Thyroid gland (tissue), 4 donors: ENCODE measurements at places on chromosomes 6 and 20. TPM values are rescaled to one million over a fixed set of nuclear protein-coding genes. Genes with fewer than 3 reads are reported as not detected.

GRCh38 chr6:155638200-155638599 is 182.6 kb upstream of the NOX3 start:
- no peak for DNase-seq

DNA sequence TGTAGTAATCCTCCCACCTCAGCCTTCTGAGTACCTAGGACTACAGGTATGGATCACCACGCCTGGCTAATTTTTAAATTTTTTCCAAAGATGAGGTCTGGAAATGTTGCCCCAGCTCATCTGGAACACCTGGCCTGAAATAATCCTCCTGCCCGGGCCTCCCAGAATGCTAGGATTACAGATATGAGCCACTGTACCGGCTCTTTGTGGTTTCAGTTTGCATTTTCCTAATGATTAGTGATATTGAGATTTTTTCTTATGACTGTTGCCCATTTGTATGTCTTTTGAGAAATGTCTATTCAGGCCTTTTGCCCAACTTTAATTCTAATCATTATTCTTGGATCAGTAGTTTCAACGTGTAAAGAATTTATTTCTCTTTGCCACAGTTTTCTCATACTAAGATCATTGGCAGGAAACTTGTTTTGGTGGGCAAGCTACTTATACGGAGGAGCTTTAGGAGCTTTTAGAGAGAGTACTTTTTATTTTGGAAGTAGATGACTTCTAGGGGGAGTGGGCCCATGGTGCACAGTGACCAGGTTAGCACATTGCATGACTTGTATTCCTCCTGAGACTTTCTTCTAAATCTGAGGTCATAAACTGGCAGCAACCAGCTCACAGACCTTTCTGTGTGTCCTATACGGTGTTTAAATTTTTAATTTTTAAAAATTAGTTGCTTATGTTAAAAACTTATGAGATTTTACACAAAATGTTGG is 62.3 kb downstream of the STK4 start:
- DNase-seq = no peak

DNA sequence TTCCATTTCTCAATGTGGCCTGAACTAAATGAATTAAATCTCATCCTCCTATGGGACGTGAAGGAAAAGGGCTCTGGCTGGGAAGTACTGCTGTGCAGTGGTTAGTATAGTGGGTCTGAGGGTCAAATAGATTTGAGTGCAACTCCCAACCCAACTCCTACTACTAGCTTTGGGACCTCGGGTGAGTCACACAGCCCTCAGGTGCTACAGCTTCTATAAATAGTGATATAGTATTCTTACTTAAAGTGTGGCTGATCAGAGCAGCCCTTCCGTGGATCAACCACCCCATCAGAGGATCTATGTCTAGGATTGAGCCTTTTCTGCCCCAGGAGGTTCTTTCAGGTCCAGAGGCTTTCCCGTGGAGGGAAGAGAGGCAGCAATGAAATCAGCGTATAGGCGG is 904 bp upstream of the UST start:
- DNase-seq = no peak

GRCh38 chr6:47447722-47448121 is 29.9 kb upstream of the CD2AP start:
- DNase-seq = no peak

DNA sequence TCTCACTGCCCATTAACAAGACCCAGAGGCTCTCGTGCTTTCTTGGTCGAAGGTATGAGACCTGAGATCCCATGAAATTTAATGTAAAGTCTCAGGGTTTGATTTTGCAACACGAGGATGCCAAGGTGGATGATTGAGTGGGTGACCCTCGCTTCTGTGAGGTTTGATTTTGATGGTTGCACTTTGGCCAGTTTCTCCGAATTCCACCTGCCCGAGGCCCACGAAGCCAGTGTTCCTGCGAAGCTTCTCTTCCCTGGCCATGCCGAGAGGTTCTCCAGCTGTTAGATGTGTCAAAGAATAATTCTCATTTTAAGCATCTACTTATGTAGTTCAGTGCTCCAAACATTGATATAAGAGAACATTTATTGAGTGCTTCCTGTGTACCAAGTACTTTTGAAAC is at the start of gene KIF25:
KIF25 (plus strand) TSS at position 30 of the 400 bp plus-strand sequence. CDS start 31,915 bp downstream, outside the sequence.
- no peak for DNase-seq

Gene MYMX
- total RNA-seq = not detected

DNA sequence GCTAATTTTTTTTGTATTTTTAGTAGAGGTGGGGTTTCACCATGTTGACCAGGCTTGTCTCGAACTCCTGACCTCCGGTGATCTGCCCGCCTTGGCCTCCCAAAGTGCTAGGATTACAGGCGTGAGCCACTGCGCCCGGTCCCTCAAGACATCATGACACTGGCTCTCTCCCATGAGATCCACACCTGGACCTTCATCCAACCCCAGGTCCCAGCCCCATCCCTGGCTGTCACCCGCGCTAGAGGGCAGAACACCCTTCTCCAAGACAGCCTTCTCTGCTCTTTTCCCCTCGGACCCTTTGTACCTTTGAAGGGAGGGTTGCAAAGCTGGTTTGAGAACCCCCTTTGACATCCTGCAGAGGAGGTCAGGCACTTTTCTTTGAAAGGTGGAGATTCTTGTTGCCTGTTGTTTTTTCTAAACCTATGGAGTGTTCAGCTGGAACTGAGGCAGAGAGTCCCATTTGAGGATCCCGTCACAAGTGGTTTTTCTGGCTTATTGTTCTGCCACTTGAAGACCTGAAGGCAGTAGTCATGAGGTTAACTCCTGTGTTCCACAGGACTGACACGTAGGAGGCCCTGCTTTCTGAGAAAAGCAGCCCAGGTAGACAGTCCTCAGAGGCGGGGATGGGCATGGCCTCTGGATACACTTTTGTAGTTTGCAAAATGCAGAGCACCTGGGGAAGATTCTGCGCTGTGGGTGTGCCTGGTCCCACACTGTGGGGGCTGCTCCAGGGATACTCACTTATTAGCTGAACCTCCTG is 171.1 kb upstream of the SNX9 start:
- DNase-seq = peak; percentile 83

GRCh38 chr6:35445691-35446090 is 6.4 kb upstream of the FANCE start:
- no peak for DNase-seq

Gene HDGFL1
- total RNA-seq = 0.40 TPM

- no peak for DNase-seq
These were observed 253.5 kb downstream of the QKI start for GRCh38 chr6:163668061-163668426.

DNA sequence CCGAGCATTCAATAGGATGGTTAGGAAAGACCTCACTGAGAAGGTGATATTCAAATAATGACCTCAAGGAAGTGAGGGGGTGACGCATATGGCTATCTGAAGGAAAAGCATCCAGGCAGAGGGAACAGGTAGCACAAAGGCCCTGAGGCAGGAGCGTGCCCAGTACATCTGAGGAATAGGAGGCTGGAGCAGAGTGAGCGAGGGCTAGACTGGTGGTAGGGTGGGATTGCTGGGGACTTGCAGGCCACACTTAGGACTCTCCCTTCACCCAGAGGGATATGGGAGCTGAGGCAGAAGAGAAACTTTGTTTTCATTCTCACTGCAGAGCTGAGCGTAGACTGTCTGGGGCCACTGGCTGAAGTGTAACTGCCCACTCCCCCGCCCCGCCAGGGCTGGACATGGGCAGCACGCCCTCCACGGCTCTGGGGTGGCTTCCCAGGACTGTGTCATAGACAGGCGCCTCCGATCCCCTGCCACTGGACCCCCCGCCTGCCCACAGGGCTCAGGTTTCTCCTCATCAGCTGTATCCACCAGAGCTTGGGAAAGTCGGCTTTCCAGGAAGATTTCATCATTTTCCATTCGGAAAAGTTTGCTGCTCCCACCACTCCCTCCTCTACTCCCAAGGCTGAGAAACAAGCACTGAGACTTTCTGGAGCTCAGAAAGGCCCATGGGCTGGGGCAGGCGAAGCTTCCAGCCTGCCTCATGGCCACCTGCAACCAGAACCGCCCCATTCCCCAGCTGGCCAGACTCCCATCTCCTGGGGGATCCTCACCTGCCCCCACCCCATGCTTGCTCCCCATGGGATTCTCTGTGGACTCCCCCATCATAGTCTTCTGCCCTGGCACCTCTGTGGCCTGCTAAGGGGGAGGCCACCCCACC is 142.6 kb downstream of the MRPL14 start:
- no peak for DNase-seq

DNA sequence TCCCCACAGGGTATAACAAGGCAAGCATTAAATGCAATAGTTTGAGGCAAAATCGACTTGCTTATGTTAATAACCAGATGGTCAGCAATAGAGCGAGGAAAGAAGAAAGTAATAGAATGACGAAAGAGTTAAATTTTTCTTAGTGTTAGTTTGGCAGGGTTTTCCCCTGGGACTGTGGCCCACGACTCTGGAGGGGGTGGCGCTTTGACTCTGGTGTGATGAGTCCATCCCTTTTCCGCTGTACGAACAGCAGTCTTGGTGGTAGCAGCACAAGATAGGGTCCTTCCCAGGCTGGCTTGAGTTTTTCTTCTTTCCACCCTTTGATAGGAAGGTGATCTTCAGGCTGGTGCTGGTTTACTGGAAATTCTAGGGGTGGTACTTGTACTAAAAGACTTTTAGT is 69.2 kb upstream of the GMDS start:
- no peak for DNase-seq

GRCh38 chr6:36836111-36837021 is 2.9 kb downstream of the CPNE5 start:
- no peak for DNase-seq

Gene INSM1
- not detected for total RNA-seq
